ENCODE measurements at places on chromosomes 5 and 9. TPM values are rescaled to one million over a fixed set of nuclear protein-coding genes. Genes with fewer than 3 reads are reported as not detected.

KCNN2 gene
- 3.5 TPM for total RNA-seq

TXNDC8 gene
- total RNA-seq = not detected

SUSD3 gene
- total RNA-seq = 2.1 TPM

SPATA31A3 gene
- not detected for total RNA-seq

LSM11 gene
- total RNA-seq = 14.8 TPM

IL9 gene
- not detected for total RNA-seq

PELO gene
- total RNA-seq = 78.0 TPM
